HuH-7 (cell line): ENCODE measurements at places on chromosomes 5 and 9.

- DNase-seq = no peak
Measured at GRCh38 chr9:82604947-82605656, 457.8 kb downstream of the RASEF start.

DNA sequence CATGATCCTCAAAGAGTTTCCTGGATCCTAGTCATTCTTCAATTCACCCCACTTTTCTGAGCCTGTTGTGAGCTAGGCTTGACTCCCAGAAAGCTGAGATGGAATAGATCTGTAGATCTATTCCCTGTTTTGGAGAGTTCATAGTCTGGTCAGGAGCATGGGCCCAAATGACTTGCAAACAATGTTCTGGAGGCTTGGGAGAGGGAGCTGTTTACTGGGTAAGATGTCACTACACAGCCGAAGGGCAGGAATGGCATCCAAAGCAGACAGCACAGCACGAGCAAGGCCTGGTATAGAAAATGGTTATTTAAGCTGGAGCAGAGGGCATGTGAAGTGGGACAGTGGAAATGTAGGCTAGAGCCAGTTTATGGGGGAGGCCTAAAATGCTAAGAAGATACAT, 152.5 kb upstream of the ALDH1B1 start:
- DNase-seq = no peak

DNA sequence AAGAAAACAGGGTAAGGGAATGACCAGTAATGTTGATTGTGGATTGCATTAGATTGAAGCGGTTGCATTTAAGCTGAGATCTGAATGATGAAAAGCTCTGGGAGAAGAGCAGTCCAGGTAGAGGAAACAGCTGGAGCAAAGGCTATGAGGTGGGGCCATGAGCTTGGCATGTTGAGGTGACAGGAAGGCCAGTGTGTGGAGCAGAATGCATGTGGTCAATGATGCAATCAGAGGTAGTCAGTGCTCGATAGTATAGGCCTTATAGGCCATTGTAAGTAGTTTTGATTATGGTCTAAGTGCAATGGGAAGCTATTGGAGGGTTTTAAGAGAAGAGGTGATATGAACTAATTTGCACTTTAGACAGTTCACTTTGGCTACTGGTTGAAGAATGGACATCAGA, 270.4 kb downstream of the ARHGAP26 start:
- DNase-seq = no peak

DNA sequence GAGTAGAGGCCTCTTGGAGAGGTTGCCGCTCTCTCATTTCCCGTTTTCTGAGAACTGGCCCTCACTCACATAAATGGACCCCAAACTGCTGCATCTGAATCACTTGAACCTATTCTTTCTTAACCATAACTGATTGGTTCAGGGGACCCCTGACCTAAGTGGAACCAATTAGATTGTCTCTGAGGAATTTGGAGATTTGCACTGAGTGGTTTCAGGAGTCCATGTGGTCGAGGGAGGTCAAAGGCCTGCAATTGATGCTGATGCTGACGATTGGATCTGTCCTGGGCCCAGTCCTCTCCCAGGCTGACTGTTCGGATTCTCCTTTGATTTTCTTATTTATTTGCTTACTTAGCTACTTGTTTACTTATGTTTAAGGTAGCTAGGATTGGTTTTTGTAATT, 88.0 kb downstream of the PTCD2 start:
- DNase-seq = no peak

DNA sequence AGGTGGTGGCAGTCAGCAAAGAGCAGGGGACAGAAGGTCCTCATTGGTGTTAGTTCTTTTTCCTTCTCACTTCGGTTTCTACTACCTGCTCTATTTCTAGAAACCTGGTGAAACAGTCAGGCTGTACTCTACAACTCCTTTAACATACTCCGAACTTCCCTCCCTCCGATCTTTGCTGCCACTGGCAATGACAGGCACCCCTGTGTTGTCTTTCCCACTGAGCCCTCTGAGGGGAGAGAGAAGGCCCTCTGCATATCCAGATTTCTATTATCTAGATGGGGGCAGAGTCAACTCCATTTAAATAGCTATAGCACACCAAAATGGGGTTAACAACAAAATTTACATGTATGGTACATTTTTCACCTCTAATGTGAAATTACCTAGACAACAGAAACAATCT, 123.7 kb downstream of the CDK5RAP2 start:
- DNase-seq = no peak

GRCh38 chr5:132426525-132427138, 57.1 kb downstream of the SLC22A5 start:
- DNase-seq = peak; percentile 62

GRCh38 chr9:90773617-90774016, 28.0 kb upstream of the SYK start:
- no peak for DNase-seq

GRCh38 chr9:112110094-112110776, 64.9 kb downstream of the SUSD1 start:
- DNase-seq = no peak

GRCh38 chr9:110160123-110160522, 47.8 kb downstream of the C9orf152 start:
- no peak for DNase-seq

GRCh38 chr9:124149992-124150391, 107.8 kb upstream of the NEK6 start:
- DNase-seq = peak; percentile 36

GRCh38 chr5:59559323-59559722, 334.2 kb downstream of the PDE4D start:
- DNase-seq = no peak

DNA sequence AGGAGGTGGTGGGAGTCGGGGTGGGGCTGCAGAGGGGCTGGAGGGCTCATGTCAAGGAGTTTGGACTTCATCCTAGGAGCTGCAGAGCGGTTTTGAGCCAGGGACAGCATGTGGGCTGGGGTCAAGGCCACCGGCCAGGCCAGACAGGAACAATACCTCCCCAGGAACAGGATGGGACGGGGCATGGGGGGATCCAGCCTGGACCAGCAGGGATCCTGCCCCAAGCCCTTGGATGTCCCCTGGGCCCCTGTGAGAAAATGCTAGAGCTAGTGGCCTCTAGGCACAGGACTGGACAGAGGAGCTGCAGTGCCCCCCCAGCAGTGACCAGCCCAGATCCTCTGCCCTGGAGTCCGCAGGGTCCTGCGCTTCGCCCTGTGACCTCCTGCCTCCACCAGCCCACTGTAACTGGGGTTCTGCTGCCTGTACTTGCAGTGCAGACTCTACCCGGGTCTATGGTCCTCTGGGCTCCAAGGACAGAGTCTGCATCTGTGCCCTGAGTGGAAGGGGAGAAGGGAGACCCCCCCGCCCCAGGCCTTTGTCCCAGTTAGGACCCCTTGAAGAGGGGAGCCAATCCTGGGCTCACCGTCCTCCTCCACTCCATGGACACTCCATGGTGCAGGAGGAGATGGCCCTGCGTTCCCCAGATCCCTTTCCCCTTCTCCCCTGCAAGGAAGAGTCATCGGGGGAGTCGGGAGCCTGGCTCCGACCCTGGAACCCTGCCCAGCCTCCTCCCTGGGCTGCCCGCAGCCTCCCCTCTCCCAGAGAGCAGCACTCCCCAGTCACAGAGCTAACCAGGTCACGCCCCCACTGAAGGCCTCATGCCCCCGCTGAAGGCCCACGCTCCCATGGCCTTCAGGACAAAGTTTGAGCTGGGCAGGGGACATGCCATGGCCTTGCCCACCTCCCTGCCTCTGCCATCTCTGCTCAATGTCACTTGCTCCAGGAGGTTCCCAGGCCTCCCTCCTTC, 3.0 kb upstream of the MXD3 start:
- no peak for DNase-seq

DNA sequence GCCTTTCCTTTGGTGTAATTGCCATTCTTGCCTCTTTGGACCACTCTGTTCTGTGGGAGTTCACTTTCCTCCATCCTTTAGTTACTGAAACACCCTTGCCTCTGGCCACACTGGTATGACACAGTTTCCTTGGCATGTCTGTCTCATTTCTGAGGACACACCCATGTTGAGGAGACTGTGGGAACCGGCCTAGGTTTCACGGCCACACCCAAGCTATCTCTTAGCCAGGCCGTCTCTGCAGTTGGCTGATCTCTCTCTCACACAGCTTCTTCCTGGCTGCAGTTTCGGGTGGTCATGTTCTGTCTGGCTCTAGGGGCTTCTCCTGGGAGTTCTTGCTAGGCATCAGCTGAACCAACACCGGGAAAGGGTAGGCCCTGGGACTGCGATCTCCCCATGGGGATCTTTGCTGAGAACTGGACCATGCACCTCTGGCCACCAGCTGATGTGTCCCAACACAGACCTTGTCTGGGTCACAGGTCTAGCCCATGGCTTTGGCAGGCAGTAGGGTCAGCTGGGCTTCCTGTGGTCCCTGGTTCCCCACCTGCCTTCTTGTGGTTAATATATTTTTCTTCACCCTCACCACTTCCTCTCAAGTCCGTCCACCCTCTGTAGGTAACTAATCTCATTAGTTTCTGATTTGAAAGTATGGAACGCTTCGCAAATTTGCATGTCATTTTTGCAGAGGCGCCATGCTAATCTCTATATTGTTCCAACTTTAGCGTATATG, 24.9 kb downstream of the ARHGEF37 start:
- no peak for DNase-seq

DNA sequence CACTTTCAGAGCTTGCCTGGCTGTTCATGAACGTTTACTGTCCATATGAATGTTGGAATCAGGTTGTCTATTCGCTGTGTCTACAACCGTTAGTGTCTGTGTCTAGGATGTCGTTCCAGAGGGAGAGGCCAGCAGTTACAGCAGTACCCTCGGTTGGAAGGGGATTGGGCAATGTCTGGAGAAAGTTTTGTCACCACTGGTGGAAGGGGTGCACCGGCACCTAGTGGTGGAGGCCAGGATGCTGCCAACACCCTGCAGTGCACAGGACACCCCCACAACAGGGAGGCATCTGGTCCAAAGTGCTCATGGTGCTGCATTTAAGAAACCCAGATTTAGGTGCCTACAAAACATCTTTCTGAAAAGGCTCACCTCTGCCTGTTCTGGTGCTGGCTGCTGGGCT, 220.7 kb downstream of the FANCC start:
- peak; percentile 49 for DNase-seq

DNA sequence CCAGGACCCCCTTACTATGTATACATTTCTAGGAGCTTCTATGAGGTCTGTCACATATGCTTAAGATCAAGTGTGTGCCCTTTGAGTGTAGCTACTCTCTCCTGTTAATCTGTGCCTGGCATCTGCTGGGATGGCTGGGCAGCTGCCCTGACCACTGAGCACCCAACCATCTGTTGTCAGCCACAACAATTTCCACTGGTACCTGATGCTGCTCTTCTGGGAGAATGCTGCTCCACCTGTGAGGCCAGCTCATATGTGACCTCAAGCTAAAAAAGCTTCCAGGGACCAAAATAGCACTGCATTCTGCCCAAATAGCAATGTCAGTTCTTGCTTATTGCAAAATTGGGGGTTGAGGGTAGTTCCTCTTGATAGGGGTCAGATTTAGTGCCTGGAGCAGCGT, 595.6 kb downstream of the RAB3C start:
- DNase-seq = no peak

- no peak for DNase-seq
Measured at GRCh38 chr5:176169393-176170063, 68.7 kb upstream of the SIMC1 start.

- DNase-seq = no peak
Measured at GRCh38 chr5:68431186-68431585, 215.6 kb downstream of the PIK3R1 start.

GRCh38 chr5:56409331-56410190, 176.4 kb upstream of the ANKRD55 start:
- DNase-seq = no peak

- DNase-seq = no peak
Measured at GRCh38 chr5:78705826-78706225, 57.3 kb upstream of the LHFPL2 start.

DNA sequence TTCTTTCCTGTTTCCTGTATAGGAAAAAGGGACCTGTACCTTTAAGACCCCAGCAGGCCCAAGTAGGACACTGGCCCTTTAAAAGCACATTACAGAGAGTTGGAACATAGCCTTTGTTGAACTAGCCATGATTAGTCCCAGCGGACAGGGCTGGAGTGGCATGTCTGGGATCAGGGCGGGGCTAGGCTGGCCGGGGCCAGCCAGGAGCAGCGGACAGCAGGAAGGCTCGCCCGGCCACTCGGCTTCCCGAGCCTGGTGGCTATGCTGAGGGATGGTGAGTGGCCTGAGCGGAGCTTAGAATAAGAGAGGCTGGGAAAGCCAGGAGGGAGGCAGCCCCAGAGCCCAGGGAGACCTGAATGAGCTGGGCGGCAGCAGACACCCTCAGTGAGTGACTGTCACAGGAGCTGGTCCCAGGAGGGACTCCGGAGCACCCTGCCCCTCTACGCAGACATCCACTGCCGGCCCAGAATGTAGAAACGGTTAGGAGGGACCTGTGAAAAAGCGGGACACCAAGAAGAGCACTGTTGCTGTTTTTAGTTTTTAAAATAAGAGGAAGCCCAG, 92.1 kb downstream of the DAB2IP start:
- DNase-seq = peak; percentile 95

DNA sequence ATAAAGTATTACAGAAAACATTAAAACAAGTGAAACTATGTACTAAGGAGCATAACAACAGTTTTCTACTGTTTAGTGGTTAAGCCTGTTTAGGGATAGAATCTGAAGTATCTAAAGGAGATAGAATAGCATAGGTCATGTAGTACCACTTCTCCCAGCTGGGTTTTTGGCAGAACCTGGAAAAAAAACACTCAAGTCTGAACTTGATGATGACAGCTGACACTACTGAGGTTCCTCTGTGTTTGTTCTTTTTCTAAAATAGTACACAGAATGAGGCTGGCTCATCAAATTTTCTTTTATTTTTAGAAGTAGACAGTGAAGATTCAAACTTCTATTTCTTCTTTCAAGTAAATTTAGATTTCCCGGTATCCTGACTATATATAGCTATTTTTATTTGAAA, 203.8 kb upstream of the ACO1 start:
- DNase-seq = no peak
